ENCODE measurements at places on chromosomes 1 and 21.
A peak's percentile ranks its signal among the peaks of the same experiment; 100 is the strongest.

GRCh38 chr1:180777072-180777689, 135.5 kb upstream of the KIAA1614 start:
- no peak for DNase-seq

DNA sequence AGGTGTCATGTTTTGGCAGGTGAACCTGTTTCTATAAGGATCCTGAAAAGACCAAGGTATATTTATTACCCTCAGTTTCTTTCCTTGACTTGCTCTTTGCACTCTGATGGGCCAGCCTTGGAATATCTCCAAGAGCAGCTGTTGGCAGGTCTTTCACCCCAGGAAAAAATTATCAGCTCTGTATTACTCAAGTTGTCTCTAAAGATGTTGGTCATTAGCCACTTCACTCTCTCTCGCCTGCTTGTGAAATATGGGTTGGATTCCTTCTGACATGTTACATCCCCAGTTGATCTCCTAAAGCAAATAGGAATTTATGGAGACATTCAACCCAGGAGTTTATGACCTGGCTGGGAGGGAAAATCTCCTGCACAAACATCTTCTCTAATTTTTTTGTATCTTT, 85.9 kb downstream of the KCNJ15 start:
- peak; percentile 69 for DNase-seq

GRCh38 chr1:18266391-18266790, 158.8 kb downstream of the IGSF21 start:
- no peak for DNase-seq

- DNase-seq = no peak
Measured at GRCh38 chr21:16176570-16176969, 446.8 kb downstream of the USP25 start.

DNA sequence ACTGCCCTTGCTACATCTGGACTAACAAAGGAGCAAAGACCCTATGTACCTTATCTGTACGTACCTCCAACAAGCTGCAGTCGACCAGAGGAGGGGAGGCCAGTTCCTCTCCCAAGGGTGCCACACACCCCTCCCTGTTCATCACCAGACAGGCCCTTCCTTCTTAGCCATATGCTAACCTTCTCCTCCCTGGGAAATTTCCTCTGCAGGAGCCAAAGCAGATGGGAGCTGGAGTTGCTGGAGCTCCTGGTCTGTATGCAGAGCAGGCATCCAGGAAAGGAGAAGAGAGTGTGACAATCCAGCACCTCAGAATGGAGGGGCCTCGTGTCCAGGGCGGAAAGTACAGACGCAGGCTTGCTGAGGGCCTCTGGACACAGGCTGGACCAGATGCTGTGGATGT, 48.5 kb downstream of the C8B start:
- no peak for DNase-seq

GRCh38 chr1:39525366-39526165, 34.1 kb downstream of the BMP8A start:
- DNase-seq = no peak
